ENCODE measurements at places on chromosomes 1 and 21. TPM values are rescaled to one million over a fixed set of nuclear protein-coding genes. Genes with fewer than 3 reads are reported as not detected.

The FNDC5 gene
- total RNA-seq = not detected

The SPRR1B gene
- total RNA-seq = not detected

The MCOLN2 gene
- total RNA-seq = not detected

The GJB4 gene
- total RNA-seq = not detected

The FCRL4 gene
- total RNA-seq = not detected

The SLAMF1 gene
- not detected for total RNA-seq

The ENAH gene
- total RNA-seq = 25.0 TPM

The PAX7 gene
- not detected for total RNA-seq

The NPPA gene
- not detected for total RNA-seq

The LRRC3 gene
- 0.61 TPM for total RNA-seq

All from epithelial cell of umbilical artery (primary cell).